ENCODE measurements at places on chromosomes 2 and 18. TPM values are rescaled to one million over a fixed set of nuclear protein-coding genes. Genes with fewer than 3 reads are reported as not detected.

DNA sequence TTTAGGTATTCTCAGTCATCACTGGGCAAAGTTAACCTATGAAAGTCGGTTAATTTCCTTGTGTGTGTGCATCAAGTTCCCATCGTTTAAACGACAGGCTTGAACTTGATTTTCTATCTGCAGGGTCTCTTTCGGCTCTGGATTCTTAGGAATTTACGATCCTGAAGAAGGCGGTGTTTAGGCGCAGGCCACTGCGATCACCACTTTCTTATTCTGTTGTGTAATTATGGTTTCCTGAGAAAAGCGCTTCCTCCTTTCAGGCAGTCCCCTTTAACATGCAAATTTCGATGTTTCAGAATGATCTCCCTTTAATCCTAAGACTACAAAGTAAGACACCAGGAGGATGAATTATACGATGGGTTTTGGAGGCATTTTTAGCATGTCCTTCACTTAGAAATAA lies 27.9 kb upstream of the MBP start:
- no peak for ATAC-seq

DNA sequence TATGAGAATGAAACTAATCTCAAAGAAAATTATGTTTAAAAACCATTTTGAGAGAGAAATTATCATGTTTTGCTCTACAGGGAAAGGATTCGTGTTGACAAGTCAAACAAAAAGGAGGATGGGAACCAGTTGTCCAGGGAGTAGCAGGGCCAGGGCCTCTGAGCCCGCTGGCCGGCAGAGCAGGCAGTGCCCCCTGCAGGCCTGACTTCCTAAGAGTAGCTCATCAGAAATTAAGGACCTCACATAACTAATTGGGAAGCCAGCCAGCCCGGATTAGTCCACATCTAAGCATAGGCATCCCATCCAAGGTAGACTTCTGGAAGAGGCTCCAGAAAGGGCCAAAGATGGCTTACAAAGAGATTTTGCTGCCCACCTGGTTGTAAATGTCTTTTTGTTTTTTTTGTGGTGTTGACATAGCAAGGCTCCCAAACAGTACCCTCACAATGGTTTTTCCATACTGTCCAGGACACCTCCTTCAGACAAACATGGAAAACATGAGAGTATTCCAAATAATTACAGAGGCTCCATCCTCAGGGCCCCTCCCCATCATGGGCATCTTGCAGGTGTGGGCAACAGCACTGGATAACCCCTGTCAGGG lies 241.2 kb upstream of the TANK start:
- ATAC-seq: peak; percentile 81

Gene GLI2
- 0.72 TPM for total RNA-seq

DNA sequence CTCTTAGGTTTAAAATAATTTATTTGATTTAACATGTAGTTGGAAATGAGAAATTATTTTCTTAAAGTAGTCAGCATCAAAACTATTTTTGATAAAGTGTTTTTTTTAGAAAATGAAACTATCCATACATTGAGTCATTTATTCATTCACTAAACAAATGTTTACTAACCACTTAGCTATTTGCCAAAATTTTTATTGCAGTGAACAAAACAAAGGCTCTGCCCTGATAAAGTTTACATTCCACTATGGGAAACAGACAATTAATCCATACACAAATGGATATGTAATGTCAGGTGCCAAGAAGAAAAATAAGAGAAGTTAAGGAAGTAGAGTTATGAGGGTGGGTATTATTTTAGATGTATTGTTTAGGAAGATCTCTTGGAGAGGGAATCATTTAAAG lies 19.1 kb upstream of the CCDC178 start:
- ATAC-seq: no peak

DNA sequence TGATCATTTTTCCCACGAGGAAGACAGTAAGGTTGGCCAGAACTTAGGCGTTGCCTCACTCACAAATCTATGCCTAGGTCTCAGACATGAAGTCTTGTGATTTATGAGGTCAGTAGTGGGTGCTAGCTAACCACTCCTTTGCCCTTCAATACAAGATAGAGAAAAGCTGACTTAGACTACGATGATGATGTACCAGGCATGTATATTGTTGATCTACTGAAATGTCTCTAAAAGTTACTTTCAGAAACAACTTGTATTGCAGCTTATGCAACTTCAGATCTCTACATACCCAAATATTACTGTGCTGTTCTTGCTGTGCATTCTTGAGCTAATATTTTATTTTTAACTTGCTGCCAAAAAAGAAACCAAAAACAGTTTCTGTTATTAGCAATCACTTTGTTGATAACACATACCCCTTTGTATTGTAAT lies 30.6 kb downstream of the MAPRE2 start:
- ATAC-seq: no peak

DNA sequence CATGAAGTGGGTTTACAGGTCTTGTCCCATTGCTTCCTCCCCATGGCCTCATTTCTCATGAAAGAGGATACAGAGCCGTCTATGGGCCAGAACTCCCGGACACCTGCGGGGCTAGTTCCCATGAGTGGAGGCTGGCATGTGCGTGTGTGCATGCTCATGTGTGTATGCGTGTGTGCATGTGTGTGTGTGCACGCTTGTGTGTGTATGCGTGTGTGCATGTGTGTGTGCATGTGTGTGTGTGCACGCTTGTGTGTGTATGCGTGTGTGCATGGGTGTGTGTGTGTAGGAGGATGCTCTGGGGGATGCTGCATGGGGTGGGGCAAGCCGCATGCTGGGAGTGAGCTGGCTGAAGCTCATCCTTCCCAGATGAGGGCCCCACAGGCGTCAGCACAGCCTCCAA lies 20.8 kb downstream of the INHBB start:
- no peak for ATAC-seq

Data from esophagus mucosa (tissue), 1 donor.